ENCODE measurements at places on chromosomes 2 and 18.

- DNase-seq = no peak
These were observed 18.1 kb downstream of the PID1 start for GRCh38 chr2:229252996-229253395.

GRCh38 chr2:131010566-131010965, 82.7 kb downstream of the FAM168B start:
- no peak for DNase-seq

DNA sequence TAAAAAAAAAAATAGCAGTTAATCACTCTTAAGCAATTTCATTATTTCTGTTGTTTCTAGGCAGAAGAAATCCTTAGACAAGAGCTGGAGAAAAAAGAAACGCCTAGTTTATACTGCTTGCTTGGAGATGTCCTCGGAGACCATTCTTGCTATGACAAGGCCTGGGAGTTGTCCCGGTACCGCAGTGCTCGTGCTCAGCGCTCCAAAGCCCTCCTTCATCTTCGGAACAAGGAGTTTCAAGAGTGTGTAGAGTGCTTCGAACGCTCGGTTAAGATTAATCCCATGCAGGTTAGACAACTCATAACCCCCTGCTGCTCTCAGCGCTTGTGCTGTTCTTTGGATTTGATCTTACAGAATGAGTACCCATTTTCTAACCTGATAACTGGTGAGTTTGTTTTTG, 130.4 kb downstream of the TTC27 start:
- no peak for DNase-seq

GRCh38 chr2:239846789-239847676, 178.1 kb downstream of the NDUFA10 start:
- DNase-seq = no peak

DNA sequence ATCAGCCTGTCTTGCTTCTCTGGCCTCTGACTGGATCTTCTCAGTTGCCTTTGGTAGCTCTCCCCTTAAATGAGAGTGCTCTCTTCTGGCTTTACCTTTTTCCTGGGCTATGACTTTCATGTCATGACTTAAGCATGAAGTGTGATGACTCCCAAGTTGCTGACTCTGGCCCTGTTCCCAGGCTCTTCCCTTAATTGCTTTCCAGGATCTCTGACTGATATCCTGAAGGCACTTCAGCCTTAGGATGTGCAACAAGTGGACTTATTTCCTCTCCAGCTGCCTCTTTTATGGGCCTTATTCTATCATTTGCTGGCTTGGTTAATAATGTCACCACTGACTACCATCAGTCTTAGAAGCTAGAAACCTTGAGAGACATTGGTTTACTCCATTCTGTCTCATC, 17.4 kb downstream of the SEMA4F start:
- no peak for DNase-seq

GRCh38 chr2:119228136-119228535, 4.5 kb downstream of the STEAP3 start:
- DNase-seq = no peak

DNA sequence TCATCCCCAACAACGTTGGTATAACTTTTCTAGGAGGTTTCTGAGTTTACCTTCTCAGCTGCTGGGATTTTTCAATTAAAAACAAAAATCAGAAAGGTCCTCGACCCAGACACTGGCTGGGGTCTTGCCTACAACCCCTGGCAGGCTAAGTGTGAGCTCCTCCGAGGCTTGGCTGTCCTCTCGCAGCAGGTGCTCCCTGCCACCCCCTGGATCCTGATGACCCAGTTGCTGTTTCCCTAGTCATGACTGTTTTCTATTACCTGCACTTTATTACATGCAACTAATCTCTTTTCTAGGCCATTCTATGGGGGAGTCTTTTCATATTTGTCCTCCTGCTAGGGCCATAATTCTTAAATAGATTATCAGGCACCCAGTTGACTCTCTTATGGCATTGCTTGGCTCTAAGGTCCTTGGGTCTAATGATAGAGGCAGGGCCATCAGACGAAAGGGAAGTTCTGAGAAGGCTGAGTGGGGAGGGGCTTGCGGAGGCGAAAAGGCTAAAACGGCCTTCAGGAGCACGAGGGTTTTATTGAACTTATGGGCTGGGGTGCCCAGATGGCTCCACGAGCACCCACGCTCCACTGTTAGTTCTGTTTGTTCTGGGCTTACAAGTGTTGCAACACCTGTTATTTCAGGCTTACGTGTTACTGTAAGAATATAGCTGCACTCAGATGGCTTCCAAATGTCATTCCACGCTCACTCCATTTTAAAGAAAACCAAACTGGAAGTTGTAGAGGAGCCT, 166.0 kb downstream of the NCK2 start:
- no peak for DNase-seq

GRCh38 chr2:212854771-212855170, 296.6 kb downstream of the IKZF2 start:
- no peak for DNase-seq

DNA sequence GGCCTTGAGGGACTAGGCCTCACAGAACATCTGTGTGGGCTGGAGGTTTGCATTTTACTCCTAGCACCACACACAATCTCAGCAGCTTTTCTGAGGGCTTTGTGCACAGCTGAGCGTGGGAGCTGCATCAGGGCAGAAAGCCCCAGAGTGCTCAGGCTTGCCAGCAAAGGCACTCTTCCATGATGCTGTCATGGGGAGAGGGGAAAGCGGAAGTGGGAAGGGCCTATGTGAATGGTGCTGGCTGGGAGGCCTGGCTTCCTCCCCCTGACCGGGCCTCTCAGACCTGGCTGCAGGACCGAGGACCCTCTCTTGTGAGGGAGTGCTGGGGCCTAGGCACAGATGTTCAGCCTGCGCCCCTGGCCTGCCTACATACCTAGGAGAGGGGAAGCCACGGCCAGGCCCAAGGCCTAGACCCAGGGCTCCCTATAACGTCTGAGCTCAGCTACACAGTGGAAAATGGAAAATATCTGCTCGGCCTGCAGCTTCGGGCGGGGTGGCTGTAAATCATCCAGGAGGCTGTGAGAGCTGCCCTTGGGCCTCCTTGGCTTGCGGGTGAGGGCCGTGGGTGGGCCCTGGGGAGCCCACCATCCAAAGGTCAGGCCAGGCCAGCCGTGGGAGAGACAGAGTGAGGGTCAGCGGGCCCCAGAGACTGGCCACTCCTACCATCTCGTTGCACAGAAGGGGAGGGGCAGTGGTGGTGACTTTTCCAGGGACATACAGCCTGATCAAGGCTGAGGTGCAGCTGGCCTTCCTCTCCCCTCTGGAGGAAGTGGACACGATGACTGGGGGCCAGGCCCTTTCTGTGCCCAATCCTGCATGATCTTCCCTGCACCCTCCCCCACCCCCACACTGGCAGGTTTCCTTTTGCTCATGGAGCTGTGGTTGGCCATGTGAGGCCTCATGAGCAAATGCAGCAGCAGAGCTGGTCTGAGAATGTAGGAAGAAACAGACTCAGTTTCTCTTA, 22.8 kb downstream of the GLI2 start:
- no peak for DNase-seq

DNA sequence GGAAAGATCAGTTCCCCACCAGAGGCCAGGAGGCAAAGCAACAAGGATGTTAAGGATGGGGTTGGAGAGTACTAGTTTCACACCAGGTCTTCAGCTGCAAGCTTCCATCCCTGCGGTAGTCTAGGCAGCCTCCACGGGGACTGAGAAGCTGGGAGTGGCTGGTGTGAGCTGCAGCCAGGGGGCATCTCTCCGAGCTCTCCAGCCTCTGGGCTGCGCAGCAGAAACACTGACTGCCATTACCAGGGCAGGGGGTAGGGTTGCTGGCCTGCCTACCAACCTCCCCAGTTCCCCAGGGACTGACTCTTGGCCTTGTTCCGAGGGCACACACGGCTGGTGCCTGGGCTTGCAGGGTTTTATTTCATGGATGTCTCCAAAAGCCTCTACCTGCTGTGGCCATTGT, 15.9 kb downstream of the GATA6 start:
- no peak for DNase-seq

GRCh38 chr18:32093523-32093922, 1.8 kb downstream of the RNF138 start:
- DNase-seq = no peak

- DNase-seq = no peak
These were observed 78.5 kb upstream of the ALPP start for GRCh38 chr2:232299927-232300674.

GRCh38 chr2:38650717-38651116, 15.2 kb upstream of the GALM start:
- DNase-seq = no peak

DNA sequence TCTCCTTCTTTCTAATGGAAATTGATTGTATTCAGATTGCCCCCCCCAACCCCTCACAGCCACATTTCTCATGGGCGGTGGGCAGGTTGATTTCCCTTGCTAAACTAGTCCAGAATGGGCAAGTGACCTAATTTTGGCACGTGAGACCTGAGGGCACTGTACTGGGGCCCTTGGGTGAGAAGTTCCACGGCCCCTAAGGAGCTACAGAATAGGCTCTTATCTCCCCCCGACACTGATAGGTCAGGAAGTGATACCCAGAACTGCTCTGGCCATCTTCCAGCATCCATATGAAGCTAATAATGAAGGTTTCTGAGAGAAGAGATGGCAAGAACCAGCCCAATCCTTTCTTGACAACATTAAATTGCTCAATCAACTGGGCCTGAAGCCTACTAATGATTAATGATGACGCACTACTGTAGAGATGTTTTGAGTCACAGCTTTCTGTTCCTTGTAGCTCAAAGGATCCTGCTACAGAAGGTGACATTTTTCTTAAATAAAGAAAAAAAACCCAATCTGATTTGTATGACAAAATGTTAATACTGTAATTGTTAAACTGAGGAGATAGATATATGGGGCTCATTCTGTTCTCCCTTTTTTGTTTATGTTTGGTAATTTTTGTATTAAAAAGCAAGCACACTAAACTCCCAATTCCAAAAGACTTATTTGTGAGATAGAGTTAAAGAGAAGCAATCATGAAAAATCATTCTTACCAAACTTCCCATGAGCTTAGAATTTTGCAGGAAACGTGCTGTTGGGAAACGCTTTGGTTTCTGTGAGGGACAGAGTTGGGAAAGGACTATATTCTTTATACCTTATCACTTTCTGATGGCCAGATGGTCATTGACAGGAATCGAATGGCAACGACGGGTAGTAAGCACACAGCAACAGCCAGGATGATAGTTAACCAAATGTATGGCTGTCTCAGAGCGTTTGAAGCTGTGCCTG, 28.2 kb upstream of the NARS1 start:
- DNase-seq = no peak

DNA sequence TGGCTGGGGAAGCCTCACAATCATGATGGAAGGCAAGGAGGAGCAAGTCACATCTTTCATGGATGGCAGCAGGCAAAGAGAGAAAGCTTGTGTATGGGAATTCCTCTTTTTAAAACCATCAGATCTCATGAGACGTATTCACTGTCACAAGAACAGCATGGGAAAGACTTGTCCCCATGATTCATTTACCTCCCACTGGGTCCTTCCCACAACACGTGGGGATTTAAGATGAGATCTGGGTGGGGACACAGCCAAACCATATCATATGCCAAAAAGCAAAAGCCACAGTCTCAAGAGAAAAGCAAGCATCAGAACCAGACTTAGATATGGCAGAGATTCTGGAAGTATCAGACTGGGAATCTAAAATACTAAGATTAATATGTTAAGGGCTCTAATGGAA, 30.0 kb upstream of the SCRN3 start:
- no peak for DNase-seq

- DNase-seq = no peak
These were observed 101.2 kb upstream of the FSHR start for GRCh38 chr2:49255409-49255971.

- DNase-seq = no peak
These were observed 56.8 kb upstream of the KIDINS220 start for GRCh38 chr2:8893978-8894820.

GRCh38 chr2:155905657-155906056, 426.9 kb downstream of the NR4A2 start:
- no peak for DNase-seq

- DNase-seq = no peak
These were observed 2.9 kb downstream of the FN1 start for GRCh38 chr2:215432759-215433594.

DNA sequence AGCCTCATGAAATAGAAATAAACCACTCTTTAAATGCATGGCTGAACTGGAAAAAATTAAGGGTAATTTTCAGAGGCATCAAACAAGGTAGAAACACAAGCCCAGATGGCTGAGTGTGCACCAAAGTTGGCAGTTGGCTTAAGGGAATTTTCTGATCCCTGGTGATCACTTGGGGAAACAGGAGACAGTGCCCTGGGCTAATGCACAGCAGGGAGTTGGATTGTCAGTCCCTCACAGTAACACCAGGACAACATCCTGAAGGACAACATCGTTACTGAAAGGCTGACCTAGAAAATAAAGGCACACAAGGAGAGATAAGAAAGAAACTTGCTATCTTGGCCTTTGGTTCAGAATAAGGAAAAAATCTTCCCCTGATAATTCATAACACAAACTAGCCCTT, 417.0 kb downstream of the SLC4A3 start:
- no peak for DNase-seq

GRCh38 chr18:79167526-79168190, 98.5 kb downstream of the ATP9B start:
- DNase-seq = no peak

- no peak for DNase-seq
These were observed 8.4 kb upstream of the POU3F3 start for GRCh38 chr2:104845552-104845931.

GRCh38 chr2:71562518-71562917, 109.2 kb downstream of the DYSF start:
- DNase-seq = no peak

- DNase-seq = no peak
These were observed 50.0 kb downstream of the KCNE4 start for GRCh38 chr2:223102040-223102400.

GRCh38 chr2:151638191-151638933, 95.9 kb downstream of the NEB start:
- no peak for DNase-seq

GRCh38 chr2:106841886-106842645, 43.9 kb downstream of the ST6GAL2 start:
- no peak for DNase-seq

DNA sequence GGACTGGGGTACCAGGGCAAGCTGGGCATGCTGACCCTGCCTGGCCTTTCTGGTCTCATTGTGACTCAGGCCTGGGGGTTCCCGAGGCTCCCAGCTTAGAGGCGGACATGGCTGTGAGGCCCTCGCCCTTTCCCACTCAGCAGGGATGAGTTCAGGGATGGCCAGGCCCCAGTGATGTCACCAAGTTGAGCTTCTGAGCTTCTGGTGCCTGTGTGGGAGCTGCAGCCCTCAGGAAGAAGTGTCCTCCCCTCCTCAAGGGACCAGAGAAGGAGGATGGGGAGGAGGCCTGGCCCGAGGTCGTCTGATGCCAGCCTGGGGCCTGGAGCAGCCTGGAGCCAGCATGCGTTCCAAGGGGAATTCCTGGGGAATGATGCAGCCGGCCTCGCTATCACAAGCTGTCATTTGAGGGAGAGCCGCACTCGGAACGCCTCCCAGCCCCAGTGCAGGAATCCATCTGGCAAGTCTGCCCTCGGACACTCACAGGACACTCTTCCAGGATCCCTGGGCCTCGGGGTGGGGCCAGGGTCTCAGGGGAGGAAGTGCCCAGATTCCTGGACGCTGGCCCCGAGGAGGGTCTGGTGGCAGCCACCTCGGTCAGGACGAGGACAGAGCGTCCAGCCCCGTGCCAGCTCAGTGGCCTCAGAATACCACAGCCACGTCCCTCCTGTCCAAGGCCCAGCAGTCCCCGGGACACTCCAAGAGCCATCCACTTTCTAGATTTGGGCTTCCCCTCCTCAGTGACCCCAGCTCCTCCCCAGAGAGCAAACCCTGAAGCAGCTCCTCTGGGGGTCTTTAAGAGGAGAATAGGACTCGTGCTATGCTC, 61.2 kb upstream of the GPC1 start:
- DNase-seq = no peak

GRCh38 chr2:23199115-23199918, 185.7 kb upstream of the KLHL29 start:
- peak; percentile 8 for DNase-seq

Data from stimulated activated CD4-positive, alpha-beta T cell treated with anti-CD3 and anti-CD28 coated beads, TNF-alpha, amount 100 ng/mL, for 48 hours (primary cell).